IPS DF 6.9 (cell line): ENCODE measurements at places on chromosomes 2 and 18.

- H3K36me3 ChIP-seq = no peaks in the 10 kb centered on the region
- no peaks in the 10 kb centered on the region for H3K4me1 ChIP-seq
- H3K27ac ChIP-seq = no peak overlapping the region
- H3K27me3 ChIP-seq = no peaks in the 10 kb centered on the region
Observed at GRCh38 chr2:229129738-229130371, 141.2 kb downstream of the PID1 start.

GRCh38 chr2:176174824-176175708 is 13.4 kb upstream of the HOXD1 start:
- H3K4me3 ChIP-seq = peak overlapping the region; percentile 21; the same call in 1 of the 2 replicates
- H3K4me1 ChIP-seq = peaks cover 6% of the 10 kb centered on the region
- no peak for DNase-seq
- no peaks in the 10 kb centered on the region for H3K36me3 ChIP-seq

DNA sequence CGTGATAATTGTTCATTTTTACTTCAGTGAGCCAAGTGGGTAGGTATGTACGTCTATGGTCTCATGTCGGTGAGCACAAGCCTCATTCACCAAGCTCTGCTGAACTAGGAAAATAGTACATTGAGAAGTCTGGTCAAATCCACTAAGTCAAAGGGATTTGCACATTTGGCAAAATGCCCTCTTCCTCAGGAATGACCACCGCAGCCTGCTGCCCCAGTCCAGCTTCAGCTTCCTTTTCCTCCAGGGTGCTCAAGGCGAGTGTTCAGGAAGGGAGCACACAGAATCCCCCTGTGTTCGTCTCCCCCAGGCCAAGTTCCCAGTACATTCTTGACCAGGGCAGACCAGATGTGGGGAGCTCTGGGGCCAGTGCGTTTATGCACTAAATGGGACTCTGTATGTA is 23.0 kb downstream of the TCF7L1 start:
- no peak for DNase-seq
- no peak overlapping the region for H3K27ac ChIP-seq
- no peaks in the 10 kb centered on the region; the same call in 1 of the 2 replicates for H3K36me3 ChIP-seq
- H3K4me3 ChIP-seq = no peak overlapping the region

DNA sequence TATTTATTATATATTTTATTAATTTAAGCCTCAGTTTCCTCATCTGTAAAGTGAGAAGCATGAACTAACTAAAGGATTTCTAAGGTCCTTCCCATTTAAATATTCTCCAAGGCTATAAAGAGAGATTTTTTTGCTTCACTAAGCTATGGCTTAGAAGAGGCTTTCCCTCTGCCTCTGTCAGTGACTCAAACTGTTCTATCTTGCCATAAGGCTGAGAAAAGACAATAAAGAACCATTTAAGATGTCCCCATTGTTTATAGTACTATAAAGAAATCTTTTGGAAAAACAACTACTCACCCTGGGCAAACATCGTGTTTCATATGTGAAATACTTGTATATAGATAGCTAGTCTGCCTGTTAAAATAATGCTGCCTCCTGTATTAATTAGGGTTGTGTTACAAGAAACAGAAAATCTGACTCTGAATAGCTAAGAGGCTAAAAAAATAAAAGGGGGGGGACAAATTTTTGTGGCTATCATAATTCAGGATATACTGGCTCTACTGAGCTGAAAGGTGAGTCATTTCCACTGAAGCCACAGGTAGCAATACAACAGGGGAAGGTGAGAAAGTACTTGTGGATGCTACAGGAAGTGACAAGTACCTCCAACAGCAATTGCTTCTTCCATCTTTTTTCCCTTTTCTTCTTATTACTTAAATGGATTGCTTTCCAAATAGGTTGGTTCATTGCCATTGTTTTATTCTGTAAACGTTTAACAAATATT is 25.4 kb downstream of the EPHA4 start:
- H3K27ac ChIP-seq = no peak overlapping the region
- no peaks in the 10 kb centered on the region for H3K27me3 ChIP-seq
- DNase-seq = no peak
- H3K4me1 ChIP-seq = no peaks in the 10 kb centered on the region
- H3K36me3 ChIP-seq = no peaks in the 10 kb centered on the region

DNA sequence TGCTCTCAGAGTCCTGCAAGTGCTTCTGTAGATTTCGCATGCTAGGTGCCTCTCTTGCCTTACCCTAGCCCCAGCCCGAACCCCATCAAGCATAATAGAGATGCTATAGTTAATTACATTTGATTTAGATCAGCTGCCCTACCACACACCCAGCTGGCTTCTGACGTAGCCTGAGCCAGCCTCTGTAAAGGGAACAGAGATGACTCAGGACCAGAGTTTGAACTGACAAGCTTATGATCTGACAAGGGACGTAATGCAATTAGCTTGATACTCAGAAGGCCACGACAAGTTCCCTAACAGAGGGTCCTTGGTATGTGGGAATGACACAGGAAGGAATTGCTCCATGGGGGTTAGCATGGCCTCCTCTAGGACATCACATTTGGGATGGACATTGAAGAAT is 126.6 kb downstream of the LRATD1 start:
- H3K4me1 ChIP-seq = no peaks in the 10 kb centered on the region
- no peak for DNase-seq
- no peaks in the 10 kb centered on the region for H3K27me3 ChIP-seq
- H3K36me3 ChIP-seq = no peaks in the 10 kb centered on the region
- H3K27ac ChIP-seq = no peak overlapping the region
- no peak overlapping the region for H3K4me3 ChIP-seq

- H3K27me3 ChIP-seq = no peaks in the 10 kb centered on the region
- no peak overlapping the region for H3K27ac ChIP-seq
- no peak for DNase-seq
- H3K36me3 ChIP-seq = no peaks in the 10 kb centered on the region
Observed at GRCh38 chr2:189504238-189504637, 63.0 kb downstream of the WDR75 start.

DNA sequence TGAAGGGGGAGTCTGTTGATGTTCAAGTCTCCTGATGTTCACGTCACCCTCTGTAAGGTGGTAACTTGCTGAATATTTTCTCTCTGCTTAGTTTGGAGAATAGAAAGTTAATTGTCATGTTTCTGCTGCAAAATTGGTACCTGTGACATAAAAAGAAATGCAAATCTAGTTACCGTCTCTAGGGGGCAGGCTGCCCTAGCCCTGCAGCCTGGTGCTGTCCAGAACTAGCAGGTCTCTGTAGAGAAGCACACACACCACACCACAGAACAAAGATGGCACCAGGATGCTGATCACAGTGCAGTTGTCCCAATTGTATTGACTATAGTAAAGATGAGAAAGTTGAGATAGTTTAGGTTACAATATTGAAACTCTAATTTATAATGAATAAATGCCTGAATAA is 47.0 kb downstream of the SLC9A4 start:
- no peak overlapping the region for H3K4me3 ChIP-seq
- DNase-seq = peak; percentile 22
- no peaks in the 10 kb centered on the region for H3K27me3 ChIP-seq
- H3K36me3 ChIP-seq = no peaks in the 10 kb centered on the region

GRCh38 chr2:71944806-71945602 is 202.7 kb downstream of the CYP26B1 start:
- no peak overlapping the region for H3K4me3 ChIP-seq
- DNase-seq = no peak
- no peaks in the 10 kb centered on the region for H3K27me3 ChIP-seq
- no peaks in the 10 kb centered on the region for H3K36me3 ChIP-seq
- H3K4me1 ChIP-seq = no peaks in the 10 kb centered on the region

DNA sequence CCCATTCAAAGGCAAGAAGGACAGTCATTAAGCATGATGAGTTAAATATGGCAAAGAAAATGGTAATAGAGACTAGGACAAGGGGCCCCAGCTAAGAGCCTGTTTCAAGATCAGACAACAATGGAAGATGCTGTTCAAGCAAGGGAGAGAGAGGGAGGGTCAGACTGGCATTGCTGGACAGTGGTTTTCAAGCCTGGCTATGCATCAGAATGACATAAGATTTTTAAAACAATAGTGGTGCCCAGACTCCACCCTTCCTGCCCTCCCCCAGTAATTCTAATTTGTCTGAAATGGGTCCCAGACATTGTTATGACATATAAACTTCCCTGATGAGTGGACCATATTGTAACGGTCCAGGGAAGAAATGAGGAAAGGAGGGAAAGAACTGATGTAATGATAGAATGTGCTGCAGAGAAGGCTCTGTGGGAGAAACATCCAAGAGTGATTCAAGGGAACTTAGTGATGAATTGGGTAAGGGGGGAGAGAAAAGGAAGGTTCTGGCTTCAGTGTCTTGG is 112.9 kb upstream of the TRIB2 start:
- no peaks in the 10 kb centered on the region for H3K27me3 ChIP-seq
- no peak for DNase-seq
- no peak overlapping the region for H3K27ac ChIP-seq
- no peak overlapping the region for H3K4me3 ChIP-seq
- H3K36me3 ChIP-seq = no peaks in the 10 kb centered on the region
- H3K4me1 ChIP-seq = no peaks in the 10 kb centered on the region

GRCh38 chr2:191325651-191326365 is 80.6 kb downstream of the MYO1B start:
- 0 out of 2 replicates have a peak, but pooled peaks cover 2% of the 10 kb centered on the region for H3K4me1 ChIP-seq
- no peak for DNase-seq
- no peaks in the 10 kb centered on the region for H3K27me3 ChIP-seq
- H3K4me3 ChIP-seq = no peak overlapping the region
- no peak overlapping the region for H3K27ac ChIP-seq

- H3K27ac ChIP-seq = no peak overlapping the region
- DNase-seq = no peak
- H3K36me3 ChIP-seq = no peaks in the 10 kb centered on the region
- H3K27me3 ChIP-seq = no peaks in the 10 kb centered on the region
- H3K4me1 ChIP-seq = peaks cover 2% of the 10 kb centered on the region; the same call in 1 of the 2 replicates
- no peak overlapping the region for H3K4me3 ChIP-seq
Observed at GRCh38 chr2:177171418-177171865, 41.2 kb upstream of the HNRNPA3 start.

DNA sequence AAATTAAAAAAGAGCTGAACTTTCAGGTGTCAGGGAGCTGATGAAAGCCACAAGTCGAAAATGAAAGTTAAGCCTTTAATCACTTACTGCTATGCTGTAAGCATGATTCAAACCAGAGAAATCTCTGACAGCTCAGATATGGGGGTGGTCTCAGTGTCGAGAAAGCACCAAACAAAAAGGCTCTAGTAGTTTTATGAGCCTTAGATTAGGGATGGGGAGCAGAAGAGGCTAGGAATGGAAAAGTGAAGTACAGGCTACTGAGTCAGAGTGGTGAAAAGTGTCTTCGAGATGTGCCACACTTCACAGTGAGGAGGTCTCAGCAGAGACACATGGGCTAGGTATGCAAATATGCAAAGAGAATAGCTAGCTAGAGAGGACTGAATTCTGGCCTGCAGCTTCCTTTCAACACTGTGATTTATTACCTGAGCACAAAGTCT is 482.2 kb downstream of the SPAG16 start:
- H3K27ac ChIP-seq = no peak overlapping the region
- H3K4me1 ChIP-seq = no peaks in the 10 kb centered on the region; the same call in 1 of the 2 replicates
- no peaks in the 10 kb centered on the region for H3K36me3 ChIP-seq
- DNase-seq = no peak

GRCh38 chr2:86293612-86294011 is 43.8 kb downstream of the REEP1 start:
- DNase-seq = no peak
- H3K4me3 ChIP-seq = no peak overlapping the region
- H3K36me3 ChIP-seq = no peaks in the 10 kb centered on the region
- H3K27ac ChIP-seq = no peak overlapping the region

DNA sequence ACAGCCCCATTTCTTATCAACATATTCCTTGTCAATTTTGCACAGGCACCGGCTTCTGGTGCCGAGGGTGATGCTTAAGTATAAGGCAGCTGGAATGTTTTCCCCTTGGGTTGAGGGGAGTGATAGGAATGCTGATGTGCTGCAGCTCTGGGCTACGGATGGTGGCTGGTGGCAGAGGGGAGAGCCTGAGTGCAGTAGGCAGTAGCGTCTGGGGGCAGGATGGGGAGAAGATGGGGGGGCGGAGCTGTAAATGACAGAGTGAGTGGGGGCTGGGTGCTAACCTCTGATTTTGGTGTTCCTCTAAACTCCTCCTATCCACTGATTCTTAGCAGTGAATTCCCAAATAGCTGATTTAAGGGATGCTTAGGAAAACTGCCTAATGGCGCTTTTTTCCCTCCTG is 20.7 kb downstream of the TMEM178A start:
- no peaks in the 10 kb centered on the region for H3K27me3 ChIP-seq
- no peak overlapping the region for H3K4me3 ChIP-seq
- 0 out of 2 replicates have a peak, but pooled peaks cover 3% of the 10 kb centered on the region for H3K4me1 ChIP-seq
- no peak overlapping the region for H3K27ac ChIP-seq
- no peaks in the 10 kb centered on the region for H3K36me3 ChIP-seq

DNA sequence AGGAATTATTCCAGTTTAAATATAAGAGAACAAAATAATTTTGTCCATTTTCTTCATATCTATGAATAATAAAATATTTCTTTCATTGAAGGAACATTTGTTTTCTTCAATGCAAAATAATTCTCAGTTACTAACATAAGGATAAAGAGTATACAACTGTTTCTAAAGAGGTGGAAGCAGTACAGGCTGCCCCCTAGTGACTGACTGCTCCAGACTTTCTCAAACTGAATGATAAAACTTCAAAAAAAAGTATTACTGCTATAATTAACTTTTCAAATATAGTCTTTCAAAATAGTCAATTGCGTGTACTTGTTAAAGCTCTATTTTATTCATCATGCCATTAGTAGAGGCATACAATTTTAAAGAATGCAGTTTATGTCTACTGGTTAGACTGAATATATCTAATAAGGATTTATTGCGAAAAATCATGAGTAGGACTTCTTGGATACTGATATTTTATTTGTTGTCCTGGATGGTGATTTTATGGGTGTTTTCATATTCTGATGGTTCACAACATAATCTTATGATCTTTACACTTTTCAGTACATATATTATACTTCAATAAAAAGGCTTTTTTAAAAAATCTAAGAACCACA is 100.1 kb downstream of the WDPCP start:
- H3K36me3 ChIP-seq = no peaks in the 10 kb centered on the region
- H3K27ac ChIP-seq = no peak overlapping the region
- DNase-seq = no peak
- H3K4me3 ChIP-seq = no peak overlapping the region

DNA sequence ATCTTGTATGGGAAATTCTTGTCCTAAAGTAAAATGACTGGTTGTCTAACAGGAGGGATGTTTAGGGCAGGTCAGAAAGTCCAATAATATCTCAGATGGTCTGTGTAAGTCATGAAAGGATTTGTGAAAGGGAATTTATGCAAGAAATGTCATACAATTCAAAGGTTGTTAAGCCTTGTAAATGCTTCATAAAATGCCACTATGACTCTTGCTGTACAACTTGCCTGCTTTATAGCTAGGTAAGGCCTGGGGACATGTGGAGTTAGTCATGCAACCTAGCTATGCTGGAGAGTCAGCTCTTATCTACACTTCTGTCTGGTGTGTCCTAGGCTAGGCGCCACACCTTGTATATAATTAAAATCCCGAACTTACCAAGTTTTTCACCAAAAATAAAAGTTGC is 36.9 kb upstream of the VWA3B start:
- H3K27ac ChIP-seq = no peak overlapping the region
- H3K4me1 ChIP-seq = peaks cover 2% of the 10 kb centered on the region; the same call in 1 of the 2 replicates
- no peaks in the 10 kb centered on the region for H3K27me3 ChIP-seq
- no peak for DNase-seq
- no peaks in the 10 kb centered on the region for H3K36me3 ChIP-seq

- no peaks in the 10 kb centered on the region for H3K4me1 ChIP-seq
- peak overlapping the region; percentile 98 for H3K4me3 ChIP-seq
Observed at GRCh38 chr2:177212891-177213856, 580 bp downstream of the HNRNPA3 start.
